ENCODE measurements at places on chromosomes 12 and 14. TPM values are rescaled to one million over a fixed set of nuclear protein-coding genes. Genes with fewer than 3 reads are reported as not detected.

DNA sequence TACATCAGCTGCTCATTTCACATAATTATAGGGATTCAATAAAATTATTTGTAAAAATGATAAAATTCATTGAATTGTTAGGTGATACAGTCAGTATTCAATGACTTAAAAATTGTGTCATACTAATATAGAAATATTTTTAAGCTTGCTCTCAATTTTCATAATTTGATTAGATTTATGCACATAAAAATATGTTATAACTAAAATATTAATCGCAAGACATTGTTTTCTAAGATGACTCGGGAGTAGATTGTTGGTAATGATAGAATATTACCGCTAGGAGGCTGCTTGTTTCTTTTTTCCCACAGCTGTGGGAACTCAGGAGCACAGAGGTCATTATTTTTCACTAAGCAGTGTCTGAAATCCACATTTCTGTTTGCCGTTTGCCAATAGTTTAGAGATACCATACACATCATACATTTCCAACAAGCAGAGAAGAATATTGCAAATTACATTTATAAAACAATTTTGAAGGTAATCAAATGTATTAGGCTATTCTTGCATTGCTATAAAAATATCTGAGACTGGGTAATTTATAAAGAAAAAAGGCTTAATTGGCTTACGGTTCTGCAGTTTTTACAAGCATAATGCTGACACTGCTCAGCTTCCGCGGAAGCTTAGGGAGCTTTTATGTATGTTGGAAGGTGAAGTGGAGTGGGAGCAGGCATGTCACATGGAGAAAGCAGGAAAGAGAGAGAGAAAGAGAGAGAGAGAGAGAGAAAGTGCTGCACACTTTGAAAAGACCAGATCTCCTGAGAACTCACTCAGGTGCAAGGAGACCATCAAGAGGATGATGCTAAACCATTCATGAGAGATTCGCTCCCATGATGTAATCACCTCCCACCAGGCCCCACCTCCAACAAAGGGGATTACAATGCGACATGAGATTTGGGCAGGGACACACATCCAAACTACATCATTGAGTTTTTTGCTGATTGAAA lies 9.2 kb downstream of the CD69 start:
- DNase-seq, result no peak

GRCh38 chr14:103732868-103733620 lies 17.4 kb downstream of the ZFYVE21 start:
- DNase-seq, result no peak

DNA sequence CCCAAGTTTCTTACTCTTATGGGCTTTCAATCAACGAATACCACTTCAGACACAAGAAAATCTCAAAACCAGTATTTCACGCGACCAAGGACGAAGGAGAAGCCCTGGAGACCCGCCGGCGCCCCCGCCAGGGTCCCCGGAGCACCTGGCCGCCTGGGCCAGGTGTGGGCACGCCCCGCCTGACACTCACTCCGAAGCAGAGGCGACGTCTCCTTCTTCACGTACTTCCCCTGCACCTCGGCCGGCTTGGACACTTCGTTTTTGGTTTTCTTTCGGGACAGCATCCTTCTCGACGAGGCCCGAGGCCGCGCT lies 466 bp downstream of the SAV1 start:
- DNase-seq, result peak; percentile 21

DNA sequence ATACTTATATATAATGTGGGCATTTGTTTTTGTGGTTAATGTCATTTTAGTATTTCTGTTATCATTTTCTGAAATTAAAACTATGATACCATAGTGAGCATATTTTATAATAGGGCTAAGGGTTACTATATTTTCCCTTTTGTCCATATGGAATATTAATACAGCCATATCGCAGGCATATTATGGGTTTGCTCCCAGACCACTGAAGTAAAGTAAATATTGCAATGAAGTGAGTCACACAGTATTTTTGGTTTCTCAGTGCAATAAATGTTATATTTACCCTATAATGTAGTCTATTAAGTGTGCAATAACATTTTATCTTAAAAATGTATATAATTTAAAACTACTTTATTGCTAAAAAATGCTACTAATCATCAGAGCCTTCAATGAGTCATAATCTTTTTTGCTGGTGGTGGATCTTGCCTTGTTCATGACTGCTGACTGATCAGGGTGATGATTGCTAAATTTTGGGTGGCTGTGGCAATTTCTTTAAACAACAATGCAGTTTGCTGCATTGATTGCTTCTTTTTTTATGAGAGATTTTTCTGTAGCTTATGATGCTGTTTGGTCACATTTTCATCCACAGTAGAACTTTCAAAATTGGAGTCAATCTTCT lies 1044.5 kb upstream of the NOVA1 start:
- DNase-seq, result no peak

DNA sequence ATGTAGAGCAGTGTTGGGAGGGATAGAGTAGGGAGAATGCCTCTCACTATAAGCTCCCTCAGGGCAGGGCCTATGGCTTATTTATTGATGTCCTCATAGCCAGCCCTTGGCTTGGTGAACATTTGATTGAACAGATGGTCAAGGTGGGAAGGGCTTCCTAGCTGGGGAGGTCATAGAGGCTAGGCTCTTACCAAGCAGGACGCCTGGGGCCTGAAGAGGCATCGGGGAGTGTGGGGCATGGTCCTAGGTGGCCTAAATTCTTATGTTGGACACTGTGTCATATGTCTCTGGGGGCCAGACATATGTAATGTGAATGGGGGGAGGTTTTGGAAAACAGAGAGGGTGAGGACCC lies 17.9 kb upstream of the KRT86 start:
- DNase-seq, result no peak

DNA sequence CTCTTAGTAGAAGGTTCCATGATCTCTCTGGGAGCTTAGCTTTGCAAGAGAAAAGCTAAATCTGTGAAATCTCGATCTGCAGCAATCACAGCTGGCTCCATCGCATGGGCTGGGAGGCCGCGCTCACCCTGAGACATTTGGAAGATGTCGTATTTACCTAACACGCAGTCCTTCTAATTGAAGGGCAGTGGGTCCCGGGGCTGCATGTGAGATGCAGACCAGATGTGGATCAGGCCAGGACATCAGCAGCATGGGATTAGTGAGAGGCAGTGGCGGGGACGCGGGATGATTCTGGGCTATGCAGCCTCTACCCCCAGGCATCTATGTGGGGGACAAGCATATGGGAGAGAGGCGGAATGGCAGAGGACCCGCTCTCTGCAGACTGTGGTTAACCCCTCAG lies 312.4 kb upstream of the RTL1 start:
- DNase-seq, result no peak

DNA sequence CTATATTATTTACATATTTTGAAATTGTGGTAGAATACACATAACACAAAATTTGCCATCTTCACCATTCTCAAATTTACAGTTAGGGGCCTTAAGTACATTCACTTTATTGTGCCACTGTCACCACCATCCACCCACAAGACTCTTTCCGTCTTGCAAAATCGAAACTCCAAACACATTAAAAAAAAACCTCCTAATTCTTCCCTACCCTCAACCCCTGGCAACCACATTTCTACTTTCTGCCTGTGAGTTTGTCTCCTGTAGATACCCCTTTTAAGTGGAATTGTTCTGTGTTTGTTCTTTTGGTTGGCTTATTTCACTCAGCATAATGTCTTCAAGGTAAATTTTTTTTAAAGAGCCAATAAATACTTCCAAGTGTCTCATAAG lies 31.6 kb upstream of the AMIGO2 start:
- no peak for DNase-seq

DNA sequence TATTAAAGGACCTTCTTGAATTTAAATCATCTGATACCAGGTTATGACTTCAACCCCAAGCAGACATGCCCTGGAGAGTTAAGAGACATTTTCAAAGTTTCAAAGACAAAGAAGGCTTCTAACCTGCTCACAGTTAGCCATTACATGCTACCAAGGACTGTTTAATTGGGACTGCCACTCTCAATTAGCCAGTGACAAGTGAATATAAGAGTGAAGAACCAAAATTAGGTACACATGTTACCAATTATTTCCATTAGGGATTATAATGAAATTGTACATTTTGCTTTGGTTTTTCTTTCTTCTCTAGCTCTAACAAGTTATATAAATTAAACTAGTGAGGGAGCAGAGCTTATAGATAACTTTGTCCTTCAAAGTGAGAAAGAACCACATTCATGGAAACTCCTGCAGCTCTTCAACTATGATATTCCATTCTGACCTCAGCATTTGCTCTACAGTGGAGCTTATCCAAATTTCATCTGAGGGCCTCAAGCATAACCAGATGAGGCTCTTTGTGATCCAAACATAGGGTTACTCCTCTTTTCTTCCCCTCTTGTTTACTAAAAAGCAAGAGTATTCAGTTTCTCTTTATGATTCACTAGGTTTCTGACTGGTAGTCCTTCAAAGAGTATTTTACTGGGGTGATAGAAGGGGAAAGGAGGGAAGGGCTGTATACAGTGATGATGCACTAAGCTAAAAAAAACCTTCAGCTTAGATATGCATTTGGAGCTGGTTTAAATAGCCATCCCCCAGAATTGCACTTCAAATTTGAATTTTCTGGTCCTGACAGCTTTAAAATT lies 91.3 kb downstream of the DUSP6 start:
- DNase-seq, result no peak

DNA sequence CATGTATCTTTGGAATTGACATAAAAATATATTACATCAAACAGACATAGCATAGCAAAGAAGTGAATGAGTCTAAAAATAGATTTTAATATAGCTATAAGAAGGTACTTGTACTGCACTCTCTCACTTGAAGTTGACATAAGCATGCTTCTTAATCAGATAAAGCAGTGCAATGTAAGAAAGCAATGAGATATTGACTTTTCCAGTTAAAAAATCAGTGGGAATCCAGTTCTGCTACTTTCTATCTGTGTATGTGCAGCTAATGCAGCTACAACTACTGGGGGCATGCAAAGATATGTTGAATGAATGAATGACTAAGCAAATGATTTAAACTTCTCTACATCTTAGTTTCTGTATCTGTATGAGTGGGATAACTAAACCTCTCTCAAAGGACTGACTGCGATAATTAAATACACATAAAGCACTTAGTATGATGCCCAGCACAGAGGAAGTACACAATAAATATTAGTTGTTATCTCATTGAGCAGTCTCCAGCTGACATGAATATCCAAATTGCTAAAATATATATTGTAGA lies 10.3 kb downstream of the WASHC3 start:
- no peak for DNase-seq

GPR132 gene
- 3.7 TPM for total RNA-seq

KRT78 gene
- not detected for total RNA-seq

PLD4 gene
- total RNA-seq, result 16.7 TPM

RND1 gene
- total RNA-seq, result 14.6 TPM

PTPRO gene
- total RNA-seq, result 1.9 TPM
